ENCODE measurements at places on chromosomes 3 and 15.

DNA sequence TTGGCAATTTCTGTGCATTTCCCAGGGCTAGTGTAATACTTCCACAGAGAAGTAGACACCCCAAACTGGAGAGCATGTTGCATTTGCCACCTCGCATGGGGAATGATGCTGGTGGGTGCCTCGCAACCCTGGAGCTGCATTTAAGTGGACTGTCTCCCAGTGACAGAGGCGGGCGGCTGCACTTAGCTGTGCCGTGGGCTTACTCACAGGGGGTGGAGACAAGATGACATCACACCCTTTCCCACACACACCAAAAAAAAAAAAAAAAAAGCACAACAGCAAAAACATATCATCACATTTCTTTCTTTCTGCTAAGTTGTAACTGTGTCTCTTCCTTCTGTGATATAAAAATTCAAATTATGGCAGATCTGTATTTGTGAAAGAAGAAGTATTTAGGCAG lies at the start of gene ABI3BP:
ABI3BP (minus strand) TSS at position 113 of the 400 bp plus-strand sequence; CDS start at position 76, 37 bp downstream.
- peak; percentile 78 for DNase-seq

- no peak for DNase-seq
Observed at GRCh38 chr3:192929146-192929545, 11.5 kb upstream of the MB21D2 start.

DNA sequence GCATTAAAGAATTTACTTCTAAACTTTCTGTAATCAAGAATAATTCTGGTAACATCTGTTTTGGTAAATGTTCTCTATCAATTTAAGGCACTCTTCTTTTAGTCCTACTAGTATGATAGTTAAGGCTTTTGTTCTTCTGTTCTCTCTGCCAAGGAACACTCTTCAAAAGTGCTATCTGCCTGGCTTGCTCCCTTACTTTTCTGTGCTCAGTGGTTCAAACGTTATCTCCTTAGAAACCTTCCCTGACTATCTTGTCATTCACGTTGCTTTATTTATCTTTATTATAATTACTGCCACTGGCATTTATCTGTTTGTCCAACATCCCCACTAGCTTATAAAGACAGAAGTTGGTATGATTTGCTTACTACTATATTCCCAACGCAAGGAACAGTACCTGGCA lies 59.2 kb downstream of the RFX7 start:
- DNase-seq = no peak

- no peak for DNase-seq
Observed at GRCh38 chr3:165846056-165846455, 8.8 kb upstream of the BCHE start.

DNA sequence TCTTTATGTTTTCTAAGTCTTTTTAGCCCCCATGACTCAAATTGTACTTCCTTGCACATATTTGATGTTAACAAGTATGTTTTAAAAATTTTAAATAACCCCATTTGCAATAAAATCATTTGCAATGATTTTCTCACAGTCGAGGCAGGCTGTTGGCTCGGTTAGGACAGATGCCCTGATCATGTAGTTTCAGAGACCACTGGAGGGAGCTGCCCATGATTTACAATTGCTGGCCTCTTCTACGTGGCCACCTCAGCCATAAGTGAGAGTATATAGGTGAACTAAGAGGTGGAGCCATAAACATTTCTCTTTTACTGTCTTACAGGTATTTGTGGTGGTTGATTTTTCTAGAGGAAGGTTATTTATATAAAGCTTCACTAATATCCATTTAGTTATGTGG lies 1.7 kb downstream of the DTWD1 start:
- DNase-seq = no peak

Measured in ACHN (cell line).